ENCODE measurements at places on chromosomes 12 and 14. TPM values are rescaled to one million over a fixed set of nuclear protein-coding genes. Genes with fewer than 3 reads are reported as not detected.

DNA sequence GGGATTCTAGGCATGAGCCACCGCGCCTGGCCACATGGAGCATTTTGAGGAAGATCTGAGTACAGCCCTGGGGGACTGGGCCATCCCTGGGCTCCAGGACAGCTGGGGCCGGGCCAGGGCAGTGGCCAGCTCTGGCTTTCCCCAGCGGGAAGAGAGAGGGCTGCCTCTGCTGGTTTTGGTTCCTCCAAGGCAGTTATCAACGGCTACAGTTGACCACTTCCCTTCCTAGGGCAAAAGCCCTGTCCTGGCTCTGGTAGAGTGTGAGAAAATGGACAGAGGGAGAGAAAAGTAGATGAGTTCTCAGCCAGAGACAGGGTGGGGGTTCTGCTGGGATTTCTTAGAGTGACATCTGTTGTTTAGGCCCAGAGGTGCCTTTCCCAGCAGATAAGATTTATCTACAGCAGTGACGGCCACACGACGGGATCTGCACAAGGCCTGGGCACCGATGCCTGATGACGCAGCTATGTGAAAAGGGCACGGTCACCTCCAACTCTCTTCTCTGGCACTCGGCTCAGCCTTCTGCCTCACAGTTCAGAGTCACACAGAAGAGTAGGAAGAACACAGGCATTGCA lies 5.5 kb upstream of the HVCN1 start:
- no peak for DNase-seq
- no peaks in the 10 kb centered on the region for H3K36me3 ChIP-seq
- H3K4me3 ChIP-seq, result no peak overlapping the region
- H3K27me3 ChIP-seq, result no peaks in the 10 kb centered on the region

DNA sequence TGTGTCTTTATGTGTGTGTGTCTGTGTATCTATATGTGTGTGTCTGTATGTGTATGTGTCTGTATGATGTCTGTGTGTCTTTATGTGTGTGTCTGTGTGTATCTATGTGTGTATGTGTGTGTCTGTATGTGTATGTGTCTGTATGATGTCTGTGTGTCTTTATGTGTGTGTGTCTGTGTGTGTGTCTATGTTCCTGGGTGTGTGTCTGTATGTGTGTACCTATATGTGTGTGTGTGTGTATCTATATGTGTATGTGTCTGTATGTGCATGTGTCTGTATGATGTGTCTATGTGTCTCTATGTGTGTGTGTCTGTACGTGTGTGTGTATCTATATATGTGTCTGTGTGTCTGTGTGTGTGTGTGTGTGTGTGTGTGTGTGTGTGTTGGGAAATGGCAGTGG lies 19.0 kb upstream of the CD9 start:
- H3K36me3 ChIP-seq, result no peaks in the 10 kb centered on the region
- H3K27ac ChIP-seq, result no peak overlapping the region
- no peaks in the 10 kb centered on the region for H3K27me3 ChIP-seq
- DNase-seq, result no peak

KCNK13 gene
- total RNA-seq, result 0.99 TPM

DNA sequence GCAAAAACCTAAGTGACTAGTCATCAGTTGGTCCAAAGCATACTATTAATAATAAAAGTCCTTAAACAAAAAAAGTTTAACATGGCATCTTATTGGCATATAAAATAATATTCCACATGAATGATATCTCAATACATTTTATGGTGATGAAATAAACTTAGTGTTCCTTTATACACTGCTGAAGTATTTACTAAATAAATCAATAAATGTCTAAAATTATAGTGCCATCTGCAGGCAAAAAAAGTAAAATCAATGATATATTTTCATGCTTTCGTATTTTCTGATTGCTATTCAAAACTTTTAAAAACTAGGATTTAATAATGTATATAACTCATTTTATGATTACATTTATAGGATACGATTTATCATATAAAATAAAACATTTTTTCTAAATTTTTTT lies 30.5 kb downstream of the PUS7L start:
- no peaks in the 10 kb centered on the region for H3K36me3 ChIP-seq
- no peak for DNase-seq
- H3K4me3 ChIP-seq, result no peak overlapping the region
- no peaks in the 10 kb centered on the region for H3K4me1 ChIP-seq
- H3K27ac ChIP-seq, result no peak overlapping the region

KRT79 gene
- total RNA-seq, result 0.10 TPM

HOXC4 gene
- 10.0 TPM for total RNA-seq

- H3K27ac ChIP-seq, result no peak overlapping the region
- peak; percentile 65 for DNase-seq
- no peaks in the 10 kb centered on the region for H3K27me3 ChIP-seq
- H3K4me1 ChIP-seq, result no peaks in the 10 kb centered on the region
- H3K4me3 ChIP-seq, result no peak overlapping the region
Measured at GRCh38 chr12:18990856-18991255, 138.7 kb upstream of the PLEKHA5 start.

DNA sequence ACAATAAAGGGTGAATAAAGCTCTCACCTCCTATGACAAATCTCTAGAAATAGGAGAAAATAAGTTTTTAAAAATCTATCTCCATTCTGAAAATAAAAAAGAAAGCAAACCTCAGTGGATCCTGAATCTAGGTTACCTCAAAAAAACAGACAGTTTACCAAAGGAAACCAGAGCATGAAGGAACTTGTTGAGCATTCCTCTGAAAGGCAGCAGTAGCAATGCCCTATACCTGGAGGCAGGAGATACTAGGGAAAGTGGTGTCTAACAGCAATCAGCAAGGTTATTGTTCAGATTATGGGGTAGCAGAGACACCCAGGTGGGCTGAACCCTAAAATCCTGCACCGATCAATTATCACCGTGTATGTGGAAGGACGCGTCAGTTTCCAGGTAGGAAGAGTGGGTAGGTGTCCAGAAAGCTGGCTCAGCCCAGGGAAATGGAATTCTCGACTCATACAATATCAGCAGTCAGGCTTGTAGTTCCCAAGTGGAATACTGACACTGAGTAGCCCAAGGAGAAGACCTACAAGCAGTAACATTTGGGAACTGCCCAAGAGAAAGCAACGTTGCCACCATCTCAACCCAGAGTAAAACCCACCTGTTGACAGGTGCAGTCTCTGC lies 128.3 kb downstream of the ST8SIA1 start:
- DNase-seq, result no peak
- H3K4me3 ChIP-seq, result no peak overlapping the region
- no peaks in the 10 kb centered on the region for H3K36me3 ChIP-seq
- H3K4me1 ChIP-seq, result no peaks in the 10 kb centered on the region
- H3K27me3 ChIP-seq, result no peaks in the 10 kb centered on the region
- H3K27ac ChIP-seq, result no peak overlapping the region

NRXN3 gene
- total RNA-seq, result 73.4 TPM

GLI1 gene
- total RNA-seq, result 5.4 TPM

Measured in spinal cord (tissue), 10 donors.